Gastroesophageal sphincter (tissue), 4 donors: ENCODE measurements at places on chromosomes 1 and 21. TPM values are rescaled to one million over a fixed set of nuclear protein-coding genes. Genes with fewer than 3 reads are reported as not detected.

- no peak for ATAC-seq
Observed at GRCh38 chr21:39094847-39095579, 88.2 kb downstream of the PSMG1 start.

GRCh38 chr1:46301406-46301807, 2.0 kb downstream of the LRRC41 start:
- no peak for ATAC-seq

Gene CCDC27
- not detected for total RNA-seq

DNA sequence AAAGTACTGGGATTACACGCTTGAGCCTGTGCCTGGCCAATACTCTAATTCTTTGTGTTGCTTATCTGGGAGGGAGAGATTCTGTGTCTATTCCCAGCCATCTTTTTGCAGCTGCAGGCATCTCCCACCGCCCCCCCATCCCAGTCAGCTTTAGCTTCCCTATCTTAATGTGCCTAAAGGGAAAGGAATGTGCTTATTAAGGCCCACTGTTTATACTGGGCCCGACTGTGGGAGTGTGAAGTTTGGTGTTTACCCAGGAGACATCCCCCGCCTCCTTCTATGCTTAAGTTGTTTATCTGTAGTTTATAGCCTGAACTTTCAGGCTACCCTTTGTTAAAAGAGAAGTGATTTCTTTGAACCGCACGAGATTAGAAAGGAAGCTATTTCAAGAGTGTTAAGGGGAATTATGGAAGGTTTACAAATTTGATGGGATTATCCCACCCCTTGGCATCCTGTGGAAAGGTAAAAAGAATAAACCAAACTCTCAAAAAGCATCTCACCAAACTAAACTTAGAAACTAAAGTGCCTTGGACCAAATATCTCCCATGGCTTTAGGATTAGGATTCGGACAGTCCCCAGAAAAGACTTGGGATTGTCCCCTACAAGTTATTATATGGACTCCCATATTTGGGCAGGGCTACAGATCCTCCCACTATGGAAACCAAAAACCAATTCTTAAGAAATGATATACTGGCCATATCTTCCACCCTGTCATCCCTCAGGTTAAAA, 25.5 kb upstream of the ZNF496 start:
- no peak for ATAC-seq

GRCh38 chr1:165887877-165888551, 60.6 kb downstream of the UCK2 start:
- no peak for ATAC-seq
